Cardiac septum (tissue), 1 donor: ENCODE measurements at places on chromosomes 3 and 15. TPM values are rescaled to one million over a fixed set of nuclear protein-coding genes. Genes with fewer than 3 reads are reported as not detected.

The MUC20 gene
- 6.5 TPM for total RNA-seq

The ABHD6 gene
- total RNA-seq, result 4.9 TPM

The RARRES1 gene
- 9.1 TPM for total RNA-seq

The LEKR1 gene
- 0.32 TPM for total RNA-seq

The CPNE9 gene
- total RNA-seq, result not detected

The NRROS gene
- total RNA-seq, result 2.6 TPM

The POC1A gene
- 1.5 TPM for total RNA-seq

The TGM4 gene
- not detected for total RNA-seq

The PP2D1 gene
- not detected for total RNA-seq

The OIP5 gene
- total RNA-seq, result not detected

The COL6A5 gene
- not detected for total RNA-seq

The ENTPD3 gene
- total RNA-seq, result 0.38 TPM

The SAMD7 gene
- total RNA-seq, result not detected

The DNAJA4 gene
- 150 TPM for total RNA-seq

The BFSP2 gene
- total RNA-seq, result not detected

The STRIT1 gene
- total RNA-seq, result 4.8 TPM

The RTP1 gene
- total RNA-seq, result not detected

The HACL1 gene
- 12.6 TPM for total RNA-seq

The NPAP1 gene
- total RNA-seq, result not detected

The CCRL2 gene
- total RNA-seq, result 1.3 TPM

The RETNLB gene
- total RNA-seq, result not detected

The UBXN7 gene
- 30.1 TPM for total RNA-seq

The PRR20G gene
- total RNA-seq, result not detected
